ENCODE measurements at places on chromosomes 2 and 18.

DNA sequence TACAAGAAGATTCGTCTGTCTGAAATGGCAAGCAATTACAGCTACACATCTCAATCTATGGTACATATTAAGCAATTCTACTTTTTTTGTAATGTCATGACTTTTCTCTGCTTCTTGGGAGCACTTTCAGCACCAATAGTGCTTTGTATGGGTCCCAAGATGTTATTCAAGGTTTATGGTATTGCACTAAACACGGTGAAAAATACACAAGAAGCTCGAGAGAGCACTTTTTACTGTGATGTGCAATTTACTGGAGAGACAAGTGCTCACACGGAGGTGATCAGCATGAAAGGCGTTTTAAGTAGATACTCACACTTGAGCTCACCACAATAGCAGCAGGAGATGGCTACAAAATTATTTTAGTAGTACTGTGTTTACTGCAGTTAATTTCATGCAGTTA lies 783.6 kb downstream of the CBLN2 start:
- DNase-seq = peak; percentile 36

DNA sequence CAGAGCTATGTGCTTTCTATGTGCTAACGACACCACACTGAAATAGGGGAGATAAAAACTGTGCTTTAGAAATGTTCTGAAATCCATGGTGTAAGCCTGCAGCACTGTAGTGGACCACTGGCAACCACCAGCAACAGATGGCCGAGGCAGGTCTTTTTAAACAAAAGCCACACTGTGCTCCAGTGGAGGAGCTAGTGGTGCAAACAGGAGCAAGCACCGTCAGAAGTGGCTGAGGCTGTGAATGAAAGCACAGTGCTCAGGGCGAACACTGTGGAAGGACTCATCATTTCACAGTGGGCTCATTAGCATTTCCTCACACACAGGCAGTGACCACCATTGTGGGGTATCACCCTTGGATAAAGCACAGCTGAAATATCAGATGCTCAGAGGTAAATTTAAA lies 22.9 kb upstream of the MTX2 start:
- no peak for DNase-seq

DNA sequence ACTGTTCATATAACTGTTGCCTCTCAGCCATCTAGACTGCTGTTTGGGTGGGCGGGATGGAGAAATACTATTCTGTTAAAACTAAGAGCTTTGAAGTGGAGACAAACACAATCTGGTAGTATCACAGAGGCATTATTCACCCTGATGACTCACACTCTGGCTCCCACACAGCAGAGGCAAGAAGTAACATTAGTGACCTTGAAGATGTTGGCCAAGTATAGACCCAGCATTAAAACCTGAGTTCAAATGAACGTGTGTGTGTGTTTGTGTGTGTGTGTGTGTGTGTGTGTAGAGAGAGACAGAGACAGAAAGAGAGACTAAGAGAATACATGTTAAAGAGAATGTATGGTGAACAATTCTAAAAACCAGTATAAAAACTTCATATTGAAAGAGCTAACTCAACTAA lies 22.5 kb upstream of the ACVR1 start:
- DNase-seq = no peak

GRCh38 chr18:48061781-48062570 lies 131.5 kb upstream of the SMAD2 start:
- DNase-seq = no peak

DNA sequence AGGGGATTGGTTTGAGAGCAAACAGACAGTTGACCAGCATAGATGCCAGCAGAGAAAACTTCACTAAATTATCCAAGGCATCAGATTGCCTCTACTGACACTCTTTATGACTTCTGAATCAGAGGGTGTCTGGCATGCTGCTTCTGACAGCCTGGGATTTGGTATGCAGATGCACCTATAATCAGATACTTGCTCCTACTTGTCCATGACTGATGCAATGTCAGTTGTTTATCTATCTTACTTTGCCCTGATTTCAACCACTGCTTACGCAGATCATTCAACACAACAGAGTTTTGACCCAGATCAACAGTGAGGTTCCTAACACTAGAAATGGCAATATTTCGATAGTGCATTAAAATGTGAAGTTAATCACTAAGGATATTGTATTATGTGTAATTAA lies 22.6 kb upstream of the CALCRL start:
- no peak for DNase-seq

DNA sequence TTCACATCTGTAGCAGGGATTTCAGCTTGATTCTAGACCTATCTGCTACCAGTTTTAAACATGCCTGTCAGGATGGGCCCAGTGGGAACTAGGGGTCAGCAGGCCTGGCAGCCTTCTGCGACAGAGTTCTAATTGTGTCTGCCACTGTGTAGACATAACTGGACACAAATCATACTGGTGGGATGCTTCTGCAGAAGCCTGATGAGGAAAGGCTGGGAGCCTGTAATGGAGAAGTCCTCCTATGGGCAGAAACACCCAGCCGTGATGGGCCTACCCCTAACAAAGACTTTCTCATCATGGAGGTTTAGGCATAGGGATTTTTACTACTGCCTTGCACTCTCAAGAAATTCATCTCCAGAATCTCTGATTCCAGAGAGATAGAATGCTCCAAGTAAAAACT lies 166.9 kb downstream of the PDE11A start:
- DNase-seq = no peak

DNA sequence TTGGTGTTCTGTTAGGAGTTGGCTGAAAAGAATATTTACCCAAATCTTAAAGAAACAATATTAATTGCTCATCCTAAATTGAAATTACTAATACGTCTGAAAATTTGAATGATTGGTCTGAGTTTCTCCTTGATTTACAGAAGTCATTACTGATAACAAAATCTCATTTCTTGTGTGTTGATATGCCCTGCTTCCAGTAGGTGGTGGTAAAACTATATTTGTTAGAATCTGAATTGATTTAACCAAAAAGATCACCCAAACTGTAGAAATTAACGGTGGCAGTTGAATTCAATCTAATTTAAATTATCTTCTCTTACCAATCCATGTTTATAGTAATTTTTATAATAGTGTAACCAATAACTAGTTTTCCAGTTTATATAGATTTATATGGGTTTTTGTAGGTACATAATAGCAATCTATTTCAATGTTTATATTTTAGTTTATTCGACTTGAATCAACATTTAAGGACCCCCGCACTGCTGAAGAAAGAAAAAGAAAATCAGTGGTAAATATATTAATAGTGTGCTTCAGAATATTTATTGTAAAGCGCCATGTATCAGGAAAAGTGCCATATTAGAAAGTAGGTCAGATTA lies 38.3 kb downstream of the PAPOLG start:
- no peak for DNase-seq

GRCh38 chr2:170433448-170433847 lies 255.5 kb downstream of the MYO3B start:
- DNase-seq = no peak

Data from NCI-H187 (cell line).